ENCODE measurements at places on chromosomes 5 and 9. TPM values are rescaled to one million over a fixed set of nuclear protein-coding genes. Genes with fewer than 3 reads are reported as not detected.

LRRC8A gene
- 125 TPM for total RNA-seq

GRCh38 chr5:178058321-178059012 lies 54.9 kb upstream of the N4BP3 start:
- no peaks in the 10 kb centered on the region for H3K36me3 ChIP-seq
- DNase-seq: no peak
- H3K27ac ChIP-seq: no peak overlapping the region
- no peak overlapping the region for H3K4me3 ChIP-seq
- H3K27me3 ChIP-seq: no peaks in the 10 kb centered on the region

GRCh38 chr5:23208959-23209431 lies 298.4 kb upstream of the PRDM9 start:
- no peak for DNase-seq
- H3K27me3 ChIP-seq: no peaks in the 10 kb centered on the region
- H3K36me3 ChIP-seq: no peaks in the 10 kb centered on the region
- H3K4me1 ChIP-seq: no peaks in the 10 kb centered on the region
- H3K4me3 ChIP-seq: no peak overlapping the region

HAPLN1 gene
- 14.1 TPM for total RNA-seq

- no peak for DNase-seq
- peaks cover 9% of the 10 kb centered on the region for H3K4me1 ChIP-seq
- peaks cover 36% of the 10 kb centered on the region for H3K36me3 ChIP-seq
Measured at GRCh38 chr5:150361301-150361700, 3.8 kb downstream of the TCOF1 start.

GRCh38 chr5:14186059-14186830 lies 43.1 kb downstream of the TRIO start:
- no peaks in the 10 kb centered on the region for H3K36me3 ChIP-seq
- no peak for DNase-seq
- H3K4me1 ChIP-seq: peaks cover 64% of the 10 kb centered on the region
- peak overlapping the region; percentile 38 for H3K4me3 ChIP-seq
- no peaks in the 10 kb centered on the region for H3K27me3 ChIP-seq

- H3K4me1 ChIP-seq: peaks cover 10% of the 10 kb centered on the region
- no peak overlapping the region for H3K4me3 ChIP-seq
- no peak for DNase-seq
Measured at GRCh38 chr5:67187006-67187715, 9.4 kb downstream of the CD180 start.

- no peaks in the 10 kb centered on the region for H3K36me3 ChIP-seq
- H3K4me1 ChIP-seq: peaks cover 6% of the 10 kb centered on the region
- H3K27me3 ChIP-seq: no peaks in the 10 kb centered on the region
- no peak overlapping the region for H3K27ac ChIP-seq
- no peak for DNase-seq
Measured at GRCh38 chr5:173568128-173568527, 48.3 kb downstream of the BOD1 start.

ABO gene
- 0.14 TPM for total RNA-seq

TMEM141 gene
- total RNA-seq: 12.8 TPM

DNA sequence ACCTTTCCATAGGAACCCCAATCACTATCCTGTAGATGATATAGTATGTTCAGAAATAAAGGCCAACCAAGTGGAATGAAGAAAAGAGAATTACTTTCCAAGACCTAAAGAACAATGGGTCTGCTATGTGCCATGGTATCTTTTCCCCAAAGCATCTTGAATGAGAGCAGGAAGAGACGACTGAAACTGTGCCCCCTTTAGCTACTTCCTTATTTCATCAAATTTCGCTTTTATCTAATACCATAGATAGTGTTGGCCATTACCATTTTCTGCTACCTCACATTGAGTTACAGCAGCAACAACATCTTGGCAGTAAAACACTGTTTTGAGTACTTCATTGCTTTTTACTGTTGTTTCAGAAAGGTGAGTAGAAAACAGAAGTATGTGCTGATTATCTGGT lies 266.6 kb downstream of the CD180 start:
- no peaks in the 10 kb centered on the region for H3K36me3 ChIP-seq
- DNase-seq: no peak

- no peak for DNase-seq
- H3K36me3 ChIP-seq: no peaks in the 10 kb centered on the region
- H3K27me3 ChIP-seq: no peaks in the 10 kb centered on the region
- no peak overlapping the region for H3K4me3 ChIP-seq
- peaks cover 3% of the 10 kb centered on the region for H3K4me1 ChIP-seq
Measured at GRCh38 chr5:170753311-170753710, 30.2 kb upstream of the GABRP start.

GRCh38 chr5:176822041-176822792 lies 11.9 kb downstream of the UNC5A start:
- peaks cover 4% of the 10 kb centered on the region for H3K4me1 ChIP-seq
- no peaks in the 10 kb centered on the region for H3K36me3 ChIP-seq
- DNase-seq: no peak
- peaks cover 3% of the 10 kb centered on the region for H3K27me3 ChIP-seq

DNA sequence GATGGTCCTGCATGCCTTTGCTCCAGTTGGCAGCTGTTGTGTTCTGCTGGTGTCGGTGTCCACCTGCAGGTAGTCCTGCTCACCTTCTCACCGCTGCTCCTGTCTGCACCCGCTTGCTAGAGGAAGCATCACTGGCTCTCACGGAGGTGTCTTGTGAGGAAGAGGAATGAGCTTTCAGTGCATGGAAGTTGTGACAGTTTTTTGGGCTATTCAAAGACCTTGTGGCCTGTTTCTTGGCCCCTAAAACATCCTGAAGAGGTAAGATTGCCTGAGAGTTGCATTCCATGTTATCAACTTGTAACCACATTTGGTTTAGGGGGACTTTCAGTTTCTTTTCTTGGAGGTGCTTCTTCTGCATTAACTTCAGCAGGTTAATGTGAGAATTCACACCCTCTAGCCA lies 85.6 kb downstream of the MACROH2A1 start:
- no peak overlapping the region for H3K4me3 ChIP-seq
- no peaks in the 10 kb centered on the region for H3K4me1 ChIP-seq
- no peaks in the 10 kb centered on the region for H3K27me3 ChIP-seq
- no peaks in the 10 kb centered on the region for H3K36me3 ChIP-seq
- no peak for DNase-seq

LCN9 gene
- total RNA-seq: not detected

DNA sequence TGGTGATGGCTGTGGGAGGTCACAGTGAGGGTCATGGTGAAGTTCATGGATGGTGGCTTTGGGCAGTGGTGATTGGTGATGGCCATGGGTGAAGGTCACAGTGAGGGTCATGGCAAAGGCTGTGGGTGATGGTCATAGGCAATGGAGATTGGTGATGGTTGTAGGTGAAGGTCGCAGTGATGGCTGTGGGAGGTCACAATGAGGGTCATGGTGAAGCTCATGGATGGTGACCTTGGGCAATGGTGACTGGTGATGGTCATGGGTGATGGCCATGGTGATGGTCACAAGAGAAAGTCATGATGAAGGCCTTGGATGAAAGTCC lies 115.6 kb upstream of the IRX4 start:
- no peaks in the 10 kb centered on the region for H3K36me3 ChIP-seq
- DNase-seq: no peak
- no peaks in the 10 kb centered on the region for H3K4me1 ChIP-seq

FBP2 gene
- not detected for total RNA-seq

DNA sequence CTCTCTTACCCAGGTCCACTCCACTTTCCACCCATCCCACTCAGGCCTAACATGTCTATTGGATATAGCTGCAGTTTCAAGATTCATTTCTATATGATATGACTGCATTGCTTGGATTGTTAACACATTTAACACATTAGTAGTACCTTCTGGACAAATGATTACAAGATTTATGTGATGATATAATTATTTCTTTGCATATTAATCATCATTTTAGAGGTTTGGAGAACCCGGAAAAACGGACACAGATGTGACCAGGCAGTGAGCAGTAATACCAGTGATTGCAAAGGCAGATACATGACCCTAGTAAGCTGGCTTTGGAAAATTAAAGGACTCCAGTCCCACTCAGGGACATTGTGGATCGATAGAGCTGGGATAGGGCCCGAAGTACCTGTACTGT lies 103.8 kb downstream of the PRR16 start:
- H3K27me3 ChIP-seq: no peaks in the 10 kb centered on the region
- peaks cover 6% of the 10 kb centered on the region for H3K4me1 ChIP-seq
- no peak overlapping the region for H3K27ac ChIP-seq

GRCh38 chr5:33182986-33183385 lies 257.8 kb upstream of the TARS1 start:
- no peaks in the 10 kb centered on the region for H3K4me1 ChIP-seq
- no peak for DNase-seq
- no peaks in the 10 kb centered on the region for H3K36me3 ChIP-seq
- H3K27ac ChIP-seq: no peak overlapping the region
- H3K27me3 ChIP-seq: no peaks in the 10 kb centered on the region

- no peak overlapping the region for H3K4me3 ChIP-seq
- no peaks in the 10 kb centered on the region for H3K36me3 ChIP-seq
- no peaks in the 10 kb centered on the region for H3K27me3 ChIP-seq
- H3K4me1 ChIP-seq: no peaks in the 10 kb centered on the region
- DNase-seq: no peak
- no peak overlapping the region for H3K27ac ChIP-seq
Measured at GRCh38 chr9:108331596-108331995, 524.2 kb downstream of the ACTL7B start.

LCP2 gene
- 56.9 TPM for total RNA-seq

DNA sequence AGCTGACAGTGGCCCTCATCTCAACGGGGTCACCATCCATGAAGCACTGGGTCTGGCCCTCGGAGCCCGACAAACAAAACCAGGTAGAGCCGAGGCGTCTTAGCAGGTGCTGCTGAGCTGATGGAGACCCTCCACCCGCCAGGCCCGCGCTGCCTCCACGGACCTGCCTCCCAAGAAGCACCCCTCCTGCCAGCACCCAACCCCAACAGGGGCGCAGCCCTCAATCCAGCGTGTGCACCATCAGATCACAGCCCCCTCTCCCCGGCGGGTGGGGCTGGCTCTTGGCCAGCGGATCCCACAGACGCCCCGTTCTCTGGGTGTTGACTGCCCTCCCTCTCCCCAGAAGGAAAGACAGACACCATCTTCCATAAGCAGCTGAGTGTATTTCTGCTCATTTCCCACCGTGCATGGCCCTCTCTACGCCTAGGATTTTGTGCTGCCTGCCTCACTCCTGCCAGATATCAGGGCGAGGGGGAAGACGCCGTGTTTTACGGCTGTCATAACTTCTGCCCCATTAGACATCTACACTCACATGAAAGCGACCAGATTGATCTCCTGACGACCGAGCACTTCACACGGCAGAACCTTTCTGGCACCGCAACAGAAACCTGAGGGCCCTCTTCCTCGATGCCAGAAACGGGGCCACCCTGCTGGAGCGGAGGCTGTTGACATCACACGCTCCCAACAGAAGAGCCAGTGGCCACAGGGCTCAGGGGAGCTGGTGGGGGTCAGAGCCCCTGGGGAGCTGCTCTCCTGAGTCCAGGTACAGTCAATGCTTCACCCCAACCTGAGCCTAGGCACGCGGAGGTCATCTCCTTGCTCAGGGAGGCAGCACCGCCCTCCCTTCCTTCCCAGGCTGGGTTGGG lies 12.4 kb downstream of the NACC2 start:
- no peak overlapping the region for H3K4me3 ChIP-seq
- H3K4me1 ChIP-seq: peaks cover 78% of the 10 kb centered on the region
- H3K27me3 ChIP-seq: no peaks in the 10 kb centered on the region
- H3K27ac ChIP-seq: no peak overlapping the region

CCL28 gene
- 24.2 TPM for total RNA-seq

PTGES gene
- 1.7 TPM for total RNA-seq

DNA sequence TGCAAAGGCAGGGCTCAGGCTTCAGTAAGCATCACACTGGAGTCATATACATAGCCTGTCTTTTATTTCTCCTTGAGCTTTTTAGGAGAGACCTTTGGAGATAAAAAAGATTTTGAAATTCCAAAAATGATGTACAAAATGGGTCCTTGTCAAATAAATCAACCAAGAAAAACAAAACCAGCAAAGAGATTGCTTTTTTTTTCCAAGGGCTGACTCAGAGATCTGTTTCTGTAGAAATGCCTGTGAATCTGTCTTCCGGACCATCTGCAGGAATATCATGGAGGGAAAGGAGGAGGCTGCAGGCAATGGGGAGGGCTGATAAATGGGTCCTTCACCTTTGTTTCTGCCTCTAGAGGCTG lies 77.4 kb downstream of the SLIT3 start:
- no peaks in the 10 kb centered on the region for H3K27me3 ChIP-seq
- H3K4me1 ChIP-seq: peaks cover 28% of the 10 kb centered on the region
- DNase-seq: no peak
- no peak overlapping the region for H3K27ac ChIP-seq
- no peak overlapping the region for H3K4me3 ChIP-seq
- H3K36me3 ChIP-seq: no peaks in the 10 kb centered on the region

GRCh38 chr9:134942011-134942787 lies 24.5 kb upstream of the FCN1 start:
- no peaks in the 10 kb centered on the region for H3K4me1 ChIP-seq
- H3K4me3 ChIP-seq: no peak overlapping the region
- H3K36me3 ChIP-seq: no peaks in the 10 kb centered on the region

DNA sequence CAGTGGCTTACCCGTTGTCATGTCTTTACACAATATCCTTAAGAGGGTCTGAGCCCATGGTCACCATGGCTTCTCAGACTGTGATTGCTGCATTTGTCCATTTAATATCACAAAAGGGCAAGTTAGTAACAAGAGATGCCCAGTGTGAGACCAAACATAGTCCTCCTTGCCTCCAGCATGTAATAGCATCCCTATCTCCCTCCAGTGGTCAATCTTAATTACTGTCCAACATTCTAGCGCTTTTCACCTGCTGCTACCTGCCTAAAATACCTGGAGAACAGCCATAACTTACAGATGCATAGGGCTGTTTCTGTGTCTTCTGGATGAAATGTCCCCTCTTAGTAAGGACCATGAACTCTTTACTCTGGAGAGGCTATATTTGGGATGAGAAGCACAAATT lies 267.2 kb upstream of the DAB2 start:
- no peaks in the 10 kb centered on the region for H3K36me3 ChIP-seq
- no peak for DNase-seq
- H3K4me3 ChIP-seq: no peak overlapping the region
- no peak overlapping the region for H3K27ac ChIP-seq
- H3K4me1 ChIP-seq: no peaks in the 10 kb centered on the region

PRELID2 gene
- 27.9 TPM for total RNA-seq

GRCh38 chr9:112355427-112355897 lies 22.0 kb upstream of the PTBP3 start:
- no peaks in the 10 kb centered on the region for H3K36me3 ChIP-seq
- H3K4me3 ChIP-seq: no peak overlapping the region
- no peaks in the 10 kb centered on the region for H3K27me3 ChIP-seq
- no peak for DNase-seq
- no peak overlapping the region for H3K27ac ChIP-seq

FAM78A gene
- 5.0 TPM for total RNA-seq

Data from thoracic aorta (tissue), 2 donors.